Stimulated activated CD4-positive, alpha-beta T cell treated with anti-CD3 and anti-CD28 coated beads, Interleukin-4, amount 100 ng/mL, for 1 hour (primary cell): ENCODE measurements at places on chromosomes 16 and 17.

GRCh38 chr17:76247304-76247703, 7.0 kb upstream of the RNF157 start:
- no peak for DNase-seq

DNA sequence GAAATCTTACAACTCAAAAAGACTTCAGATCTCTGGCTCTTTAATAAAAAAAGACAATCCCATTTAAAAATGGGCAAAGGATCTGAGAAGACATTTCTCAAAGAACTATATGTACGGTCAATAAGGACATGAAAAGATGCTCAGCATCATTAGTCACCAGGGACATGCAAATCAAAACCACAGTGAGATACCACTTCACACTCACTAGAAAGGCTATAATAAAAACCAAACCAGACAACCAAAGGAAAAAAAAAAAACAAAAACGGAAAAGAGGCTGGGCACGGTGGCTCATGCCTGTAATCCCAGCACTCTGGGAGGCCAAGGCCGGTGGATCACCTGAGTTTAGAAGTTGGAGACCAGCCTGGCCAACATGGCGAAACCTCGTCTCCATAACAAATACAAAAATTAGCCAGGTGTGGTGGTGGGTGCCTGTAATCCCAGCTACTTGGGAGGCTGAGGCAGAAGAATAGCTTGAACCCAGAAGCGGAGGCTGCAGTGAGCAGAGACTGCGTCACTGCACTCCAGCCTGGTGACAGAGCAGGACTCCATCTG, 1.7 kb upstream of the NPIPB7 start:
- DNase-seq, result no peak

DNA sequence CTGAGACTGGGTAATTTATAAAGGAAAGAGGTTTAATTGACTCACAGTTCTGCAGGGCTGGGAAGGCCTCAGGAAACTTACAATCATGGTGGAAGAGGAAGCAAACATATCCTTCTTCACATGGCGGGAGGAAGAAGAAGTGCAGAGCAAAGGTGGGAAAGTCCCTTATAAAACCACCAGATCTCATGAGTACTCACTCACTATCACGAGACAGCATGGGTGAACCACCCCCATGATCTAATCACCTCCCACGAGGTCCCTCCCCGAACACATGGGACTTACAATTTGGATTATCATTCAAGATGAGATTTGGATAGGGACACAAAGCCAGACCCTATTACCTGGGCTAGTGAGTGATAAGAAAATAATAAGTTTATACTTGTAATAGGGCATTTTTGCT, 70.6 kb upstream of the HS3ST2 start:
- DNase-seq, result no peak

- DNase-seq, result no peak
These were observed 34.4 kb upstream of the GAN start for GRCh38 chr16:81280393-81280792.

GRCh38 chr17:17343896-17344506, 40.8 kb downstream of the NT5M start:
- no peak for DNase-seq

DNA sequence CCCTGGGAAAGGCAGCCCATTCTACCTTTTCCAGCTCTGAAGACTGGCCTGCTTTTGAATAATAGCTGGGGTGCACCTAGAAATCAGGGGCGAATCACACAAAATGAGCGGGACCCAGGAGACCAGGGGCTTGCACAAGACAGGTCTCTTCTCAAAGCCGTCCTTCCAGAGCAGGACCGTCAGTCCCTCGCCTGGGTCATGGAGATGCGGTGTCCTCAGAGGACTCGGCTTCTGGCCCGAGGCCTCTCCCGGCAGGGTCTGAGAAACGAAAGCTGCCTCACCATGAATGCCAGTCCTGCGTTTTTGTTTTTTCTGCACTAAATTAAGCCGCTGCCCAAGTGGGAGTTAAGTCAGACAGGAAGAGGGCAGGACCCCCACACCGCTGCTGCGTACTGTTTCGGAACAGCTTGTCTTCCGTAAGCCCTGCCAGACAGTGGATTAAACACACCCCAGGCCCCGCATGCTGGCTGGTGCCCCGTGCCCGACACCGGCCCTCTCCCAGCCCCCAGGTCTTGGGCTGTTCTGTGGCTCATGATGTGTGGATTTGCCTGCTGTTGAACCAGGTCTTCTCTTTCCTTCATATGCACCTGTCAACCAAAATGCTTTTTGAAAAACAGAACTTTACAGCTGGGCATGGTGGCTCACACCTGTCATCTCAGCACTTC, 142.1 kb upstream of the RPH3AL start:
- DNase-seq, result no peak

DNA sequence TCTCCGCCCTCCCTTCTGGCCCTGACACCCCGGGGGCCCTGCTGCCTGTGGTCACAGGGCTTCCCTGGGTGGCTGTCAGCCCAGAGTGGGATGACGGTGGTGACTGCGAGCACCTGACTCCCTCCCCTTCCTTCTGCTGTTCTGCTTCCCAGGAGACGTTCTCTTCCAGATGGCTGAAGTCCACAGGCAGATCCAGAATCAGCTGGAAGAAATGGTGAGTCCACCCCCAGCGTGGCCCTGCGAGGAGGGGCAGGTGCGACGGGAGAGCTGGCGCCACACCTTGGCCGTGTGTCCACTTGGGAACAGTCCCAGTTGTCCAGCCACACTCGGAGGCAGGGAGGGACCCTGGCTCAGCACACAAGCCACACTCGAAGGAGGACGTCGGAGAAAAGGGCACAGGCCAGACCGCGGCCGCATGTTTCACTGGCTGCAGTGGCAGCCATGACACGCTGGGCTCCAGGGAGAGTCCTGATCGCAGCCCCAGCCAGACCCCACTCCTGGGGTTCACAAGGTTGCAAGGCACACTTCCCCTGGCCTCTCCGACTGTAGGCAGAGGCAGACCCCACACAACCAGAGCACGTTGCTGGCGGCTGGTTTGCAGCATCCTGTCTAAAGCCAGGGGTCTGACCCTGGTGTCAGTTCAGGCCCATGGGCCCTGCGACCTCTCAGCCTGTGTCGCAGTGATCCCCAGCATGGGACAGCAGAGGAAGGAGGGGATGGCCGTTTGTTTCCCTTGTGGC, 49.9 kb downstream of the BAIAP2 start:
- no peak for DNase-seq

DNA sequence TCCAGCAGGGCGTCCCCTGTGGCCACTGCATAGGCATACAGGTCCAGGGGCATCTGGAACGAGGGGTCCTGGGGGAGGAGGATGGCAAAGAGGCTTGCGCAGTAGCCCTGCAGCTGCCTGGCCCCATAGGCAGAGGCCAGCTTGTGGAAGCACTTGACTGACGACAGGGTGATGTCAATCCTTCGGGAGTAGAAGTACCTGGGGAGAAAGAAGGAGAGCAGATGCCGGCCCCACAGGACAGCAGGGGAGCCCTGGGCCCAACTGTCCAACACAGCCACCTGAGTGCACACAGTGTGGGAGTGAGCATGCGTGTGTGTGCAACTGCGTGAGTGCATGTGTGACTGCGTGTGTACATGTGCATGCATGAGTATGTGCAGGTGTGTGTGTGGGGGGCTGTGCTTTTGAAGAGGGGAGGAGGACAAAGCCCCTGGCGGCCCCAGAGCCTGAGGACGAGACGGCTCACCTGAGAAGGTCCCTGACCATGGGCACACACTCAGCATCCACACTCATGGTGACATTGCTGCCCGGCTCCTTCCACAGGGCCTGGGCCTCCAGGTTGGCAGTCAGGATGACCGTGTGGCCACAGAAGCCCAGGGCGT, 7.1 kb downstream of the LGALS3BP start:
- no peak for DNase-seq

GRCh38 chr16:56679818-56680217, 2.5 kb upstream of the MT1X start:
- DNase-seq, result no peak

DNA sequence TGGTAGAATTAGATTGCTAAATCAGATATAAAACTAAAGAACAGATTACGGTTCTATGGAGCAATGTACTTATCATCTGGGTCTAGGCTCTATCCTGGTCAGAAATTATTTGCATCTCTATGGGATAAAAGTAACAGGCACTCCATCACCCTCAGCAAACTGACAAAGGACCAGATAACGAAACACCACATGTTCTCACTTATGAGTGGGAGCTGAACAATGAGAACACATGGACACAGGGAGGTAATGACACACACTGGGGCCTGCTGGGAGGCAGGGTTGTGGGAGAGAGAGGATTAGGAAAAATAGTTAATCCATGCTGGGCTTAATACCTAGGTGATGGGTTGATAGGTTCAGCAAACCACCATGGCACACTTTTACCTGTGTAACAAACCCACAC, 61.9 kb downstream of the MPHOSPH6 start:
- no peak for DNase-seq

DNA sequence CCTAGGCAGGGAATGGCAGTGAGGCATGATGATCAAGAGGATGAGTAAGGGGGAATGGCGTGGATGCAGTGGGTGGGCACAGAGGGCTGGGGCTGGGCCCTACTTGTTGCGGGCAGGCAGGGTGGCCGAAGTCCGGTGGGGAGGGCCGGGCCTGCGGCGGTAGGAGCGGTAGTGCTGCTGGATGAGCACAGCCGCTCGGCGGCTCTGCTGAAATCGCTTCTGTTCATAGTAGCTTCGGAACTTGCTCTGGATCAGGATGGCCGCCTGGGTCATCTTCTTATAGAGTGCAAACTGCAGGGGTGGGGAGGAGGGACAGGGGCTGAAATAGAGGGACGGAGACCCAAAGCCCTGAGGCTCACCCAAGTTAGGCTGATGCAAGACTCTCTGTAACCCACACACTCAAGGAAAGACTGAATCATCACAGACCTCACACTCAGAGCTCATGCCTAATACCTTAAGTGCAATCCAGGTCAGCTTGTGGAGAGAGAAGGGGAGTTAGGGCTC, 1.5 kb upstream of the SPAG7 start:
- peak; percentile 34 for DNase-seq
